Stimulated activated CD4-positive, alpha-beta T cell treated with anti-CD3 and anti-CD28 coated beads, Interleukin-12 subunit alpha, Interleukin-12 subunit beta, amount 100 ng/mL, for 24 hours (primary cell): ENCODE measurements at places on chromosomes 1 and 21.

GRCh38 chr1:177209357-177209756, 38.6 kb downstream of the BRINP2 start:
- DNase-seq = no peak

DNA sequence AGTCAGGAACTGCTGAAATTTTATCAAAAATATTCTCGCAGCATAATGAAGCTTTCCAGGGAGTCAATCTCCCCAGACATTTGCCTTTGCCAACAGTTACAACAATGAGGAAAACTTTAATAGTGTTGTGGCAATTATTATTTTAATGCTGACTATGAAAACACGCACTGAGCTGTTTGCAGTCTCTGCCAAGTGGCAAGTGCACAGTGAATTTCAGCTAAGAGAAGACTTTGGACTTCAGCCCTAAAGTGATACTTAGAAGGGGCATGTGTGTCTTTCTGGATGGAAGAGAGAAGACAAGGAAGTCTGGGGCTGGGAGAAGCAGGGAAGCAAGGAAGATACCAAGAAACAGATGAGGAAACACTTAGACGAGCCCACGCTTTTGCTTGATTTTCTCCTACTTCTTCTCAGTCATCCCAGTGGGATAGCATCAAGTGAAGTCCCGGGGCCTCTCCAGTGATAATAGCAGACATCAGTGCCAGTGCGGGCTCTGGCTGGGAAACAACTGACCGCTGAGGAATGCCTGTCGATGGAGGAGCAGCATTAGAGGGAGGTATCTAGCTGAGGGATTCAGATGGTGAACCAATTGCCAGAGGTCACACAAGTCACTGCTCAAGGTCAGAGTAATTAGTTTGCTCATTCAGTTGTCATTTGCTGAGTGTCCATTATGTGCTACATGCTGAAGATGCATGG, 196.3 kb downstream of the TTLL7 start:
- DNase-seq = no peak

DNA sequence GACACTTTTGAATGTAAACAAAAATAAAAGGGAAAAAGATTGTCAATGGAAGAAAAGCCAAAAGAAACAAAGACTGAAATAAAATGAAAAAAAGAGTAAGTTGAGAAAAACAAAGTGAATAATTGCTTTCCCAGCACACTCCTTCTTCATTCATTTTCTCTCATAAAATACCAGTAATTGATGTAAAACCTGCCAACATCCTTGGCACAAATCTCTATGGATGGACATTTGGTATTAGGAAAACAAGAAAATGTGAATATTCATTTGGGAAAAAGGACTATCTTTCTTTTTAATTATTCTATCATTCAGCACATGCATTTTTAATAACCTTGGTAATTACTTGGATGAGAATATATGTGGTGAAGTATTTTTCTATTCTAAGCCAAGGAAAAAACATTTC, 204.4 kb upstream of the TNR start:
- DNase-seq = no peak

DNA sequence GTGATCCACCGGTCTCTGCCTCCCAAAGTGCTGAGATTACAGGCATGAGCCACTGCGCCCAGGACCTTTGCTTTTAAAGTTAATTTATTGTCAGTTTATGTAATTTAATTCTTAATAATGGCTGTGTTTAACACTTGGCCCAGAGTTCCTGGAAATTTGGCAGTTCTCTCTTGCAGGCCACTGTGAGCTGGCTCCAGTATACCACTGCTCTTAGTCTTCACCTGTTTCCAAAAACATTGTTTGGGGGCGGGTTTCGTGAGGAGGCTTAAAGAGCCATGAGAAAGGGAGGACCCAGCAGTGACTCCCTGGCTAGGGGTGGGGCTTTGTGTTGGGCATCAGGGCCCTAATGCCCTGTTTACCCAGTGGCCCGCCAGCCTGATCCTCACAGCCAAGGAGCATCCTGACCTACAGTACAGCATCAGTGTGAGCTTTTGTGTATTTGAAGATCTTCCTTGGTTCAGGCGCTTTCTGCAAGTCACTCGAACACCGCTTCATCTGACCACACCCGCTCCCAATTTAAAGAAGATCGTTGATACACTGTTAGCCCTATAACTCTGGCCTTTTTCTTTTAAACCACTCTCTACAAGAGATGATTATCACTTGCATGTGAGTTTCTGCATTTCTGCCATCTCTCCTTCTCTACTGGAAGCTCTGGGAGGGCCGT, 12.0 kb upstream of the BGLAP start:
- DNase-seq = no peak

- DNase-seq = no peak
Observed at GRCh38 chr1:91578320-91579109, 77.9 kb downstream of the CDC7 start.

GRCh38 chr21:45430521-45431501, 25.8 kb downstream of the COL18A1 start:
- no peak for DNase-seq

- no peak for DNase-seq
Observed at GRCh38 chr1:17442841-17443240, 3.4 kb upstream of the RCC2 start.

GRCh38 chr1:82160036-82160435, 359.3 kb downstream of the ADGRL2 start:
- DNase-seq = no peak

DNA sequence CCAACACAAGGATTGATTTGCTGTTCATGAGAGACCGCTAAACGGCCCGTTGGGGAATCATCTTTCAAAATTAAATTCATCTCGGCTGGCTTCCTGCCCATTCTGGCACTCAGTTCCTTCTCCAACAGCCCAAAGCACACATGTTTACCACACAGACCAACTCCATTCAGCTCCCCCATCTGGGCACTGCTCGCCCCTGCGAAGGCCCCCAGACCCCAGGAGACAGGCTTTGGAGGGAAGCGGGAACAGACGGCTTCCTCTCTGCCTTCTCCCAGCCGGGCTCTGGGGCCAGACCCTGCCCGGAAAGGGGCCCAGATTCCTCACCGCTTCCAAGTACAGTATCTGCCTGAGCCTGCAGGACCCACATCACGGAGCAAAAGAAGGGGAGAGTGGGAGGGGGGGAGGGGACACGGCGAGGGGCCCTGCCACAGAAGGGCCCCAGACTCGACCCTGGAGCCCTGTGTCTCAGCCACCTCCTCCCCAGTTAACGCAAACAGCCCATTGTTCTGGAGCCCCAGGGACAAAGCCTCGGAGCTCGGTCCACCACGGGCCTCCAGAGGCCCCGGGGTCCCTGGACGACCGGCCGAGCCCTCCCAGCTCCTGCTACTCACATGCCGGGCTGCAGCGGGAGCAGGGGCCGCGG, 660 bp downstream of the MEGF6 start:
- no peak for DNase-seq

DNA sequence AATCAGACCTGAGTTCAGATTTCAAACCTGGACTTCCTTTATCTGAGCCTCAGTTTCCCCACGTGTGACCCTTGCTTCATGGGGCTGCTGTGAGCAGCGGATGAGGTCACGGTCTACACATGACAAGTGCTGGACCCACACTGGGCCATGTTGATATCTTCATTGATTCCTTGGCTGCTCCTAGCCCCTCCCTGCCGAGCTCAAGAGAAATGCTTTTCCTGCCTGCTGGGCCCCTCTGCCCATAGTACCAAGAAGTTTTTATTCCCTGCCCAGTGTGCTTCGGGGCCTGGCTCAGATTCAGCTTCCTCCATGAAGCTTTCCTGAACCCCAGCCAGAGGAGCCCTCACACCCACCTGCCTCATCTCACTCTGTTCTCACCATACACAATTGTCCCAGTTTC, 181.6 kb downstream of the PTPRU start:
- DNase-seq = no peak

DNA sequence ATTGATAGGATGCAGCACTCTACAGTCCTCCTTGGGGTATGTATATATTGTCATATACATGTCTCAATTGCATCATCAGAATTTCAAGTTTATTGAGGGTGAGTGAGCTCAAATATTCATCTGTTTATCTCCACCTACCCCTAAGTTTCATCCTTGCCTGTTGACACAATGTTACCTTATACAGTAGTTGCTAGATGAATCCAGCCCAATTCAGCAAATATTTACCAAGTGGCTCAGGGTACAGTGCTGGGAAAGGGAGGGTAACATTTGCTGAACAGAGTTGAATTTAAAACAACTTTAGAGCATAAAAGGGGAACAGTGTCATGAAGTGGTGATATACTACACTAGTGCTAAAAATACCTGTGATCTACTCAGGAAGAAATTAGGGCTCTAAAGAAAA, 14.4 kb downstream of the ELAVL4 start:
- no peak for DNase-seq

DNA sequence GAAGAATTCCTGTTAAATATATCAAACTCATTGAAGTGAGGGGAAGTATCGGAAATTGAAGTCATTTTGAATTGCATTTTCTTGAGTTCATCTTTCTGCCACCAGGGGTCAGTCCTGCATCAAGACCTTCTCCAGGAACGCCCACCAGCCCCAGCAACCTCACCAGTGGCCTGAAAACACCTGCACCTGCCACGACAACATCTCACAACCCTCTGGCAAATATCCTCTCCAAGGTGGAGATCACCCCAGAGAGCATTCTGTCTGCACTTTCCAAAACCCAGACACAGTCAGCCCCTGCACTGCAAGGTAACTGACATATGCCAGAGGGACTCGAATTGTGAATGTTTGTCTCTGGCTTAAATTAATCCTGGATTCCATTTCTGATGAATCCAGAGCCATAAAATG, 22.8 kb upstream of the TARS2 start:
- peak; percentile 35 for DNase-seq

DNA sequence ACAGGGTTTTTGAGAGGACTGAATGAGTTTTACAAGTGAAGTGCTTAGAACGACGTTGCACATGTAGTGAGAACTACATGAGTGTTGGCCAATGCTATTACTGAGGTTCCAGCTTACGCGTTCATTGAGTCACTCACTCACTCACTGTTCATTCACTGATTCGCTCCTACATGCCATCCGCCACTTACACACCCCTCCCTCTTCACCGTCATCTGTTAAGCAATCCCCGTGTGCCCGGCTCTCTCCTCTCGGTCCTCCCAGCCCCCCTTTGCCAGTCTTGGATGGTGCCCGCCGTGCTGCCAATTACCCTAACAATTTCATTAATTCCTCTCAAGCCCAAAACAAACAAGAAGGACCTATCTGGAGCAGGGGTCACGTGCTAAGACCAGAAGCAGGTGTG, 27.3 kb upstream of the EPHA2 start:
- DNase-seq = no peak

DNA sequence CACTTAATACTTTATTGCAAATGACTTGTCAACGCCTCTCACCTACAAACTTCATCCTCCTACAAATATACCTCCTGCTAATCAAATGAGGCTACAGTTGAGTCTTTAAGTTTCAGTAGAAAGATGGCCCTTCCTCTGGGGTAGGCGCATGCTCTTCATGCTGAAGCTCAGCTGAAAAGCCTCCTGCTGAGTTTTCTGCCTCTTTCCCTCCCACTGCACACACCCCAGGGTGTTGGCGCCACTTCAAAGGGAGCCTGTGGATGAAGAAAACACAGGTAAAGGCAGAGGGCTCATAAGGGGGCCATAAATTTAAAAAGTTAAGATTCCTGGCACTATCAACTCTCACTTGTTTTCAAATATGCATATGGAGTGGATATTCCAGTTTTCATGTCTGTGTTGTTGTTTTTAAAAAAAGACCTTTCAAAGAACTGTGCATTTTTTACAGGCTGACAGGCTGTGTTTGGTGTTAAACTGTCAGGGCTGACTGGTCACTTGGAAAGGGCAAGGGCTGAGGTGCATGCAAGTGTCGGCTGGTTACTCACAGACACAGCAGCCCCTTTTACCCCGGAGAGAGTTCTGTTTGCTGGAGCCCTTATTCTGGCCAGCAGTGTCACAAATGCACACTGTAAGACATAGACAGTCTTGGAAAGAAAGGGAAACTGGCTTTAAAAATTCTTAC, 42.9 kb upstream of the LGALS8 start:
- DNase-seq = no peak

DNA sequence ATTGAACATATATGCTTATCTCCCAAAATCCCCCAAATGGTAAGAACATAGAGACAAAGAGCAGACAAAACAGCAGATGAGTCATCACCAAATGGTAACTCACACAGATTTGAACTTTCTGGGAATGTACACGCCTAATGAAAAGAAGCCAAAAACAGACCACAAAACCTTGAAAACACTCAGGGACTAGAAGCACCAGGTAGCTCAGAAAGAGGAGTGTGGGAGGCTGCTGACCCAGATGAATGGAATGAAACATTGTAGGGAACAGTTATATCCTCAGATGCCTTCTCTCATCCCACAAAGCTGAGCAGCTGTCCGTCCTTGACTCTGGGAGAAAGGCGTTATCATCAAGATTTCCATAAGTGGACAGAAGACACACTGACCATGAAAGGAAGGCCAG, 307.0 kb upstream of the USP25 start:
- DNase-seq = no peak

- no peak for DNase-seq
Observed at GRCh38 chr1:119713039-119713748, 1.5 kb downstream of the PHGDH start.

DNA sequence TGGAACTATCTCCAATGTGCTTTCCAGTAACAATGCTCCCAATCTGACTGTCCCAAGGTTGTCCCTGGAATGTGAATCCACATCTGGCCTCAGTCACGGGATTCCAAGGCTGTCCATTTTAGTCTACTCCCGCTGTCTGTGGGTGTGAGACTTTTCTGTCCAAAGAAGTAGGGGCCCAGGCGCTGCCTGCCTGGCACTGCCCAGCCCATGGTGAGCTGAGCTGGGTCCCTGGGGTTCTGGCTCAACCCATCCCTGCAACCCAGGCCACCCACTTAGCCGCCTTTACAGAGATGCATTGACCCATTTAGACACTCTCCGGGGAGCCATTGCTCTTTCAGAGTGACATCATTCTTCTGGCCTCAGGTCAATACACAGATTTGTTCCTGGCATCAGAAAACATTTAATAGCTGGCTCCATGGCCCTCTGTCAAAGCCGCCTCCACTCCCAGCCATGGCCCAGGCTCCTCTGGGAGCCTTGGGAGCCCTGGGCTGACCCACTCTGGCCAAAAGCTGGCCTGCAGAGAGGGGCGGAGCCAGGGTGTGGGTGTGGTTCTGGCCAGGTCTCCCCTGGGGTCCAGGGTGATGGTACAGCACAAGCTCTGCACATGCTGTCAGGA, 47.2 kb upstream of the PAX7 start:
- DNase-seq = no peak
